Activated CD4-positive, alpha-beta T cell treated with anti-CD3 and anti-CD28 coated beads, Interleukin-2, amount 50 U/mL, for 24 hours (primary cell): ENCODE measurements at places on chromosomes 5 and 9.

DNA sequence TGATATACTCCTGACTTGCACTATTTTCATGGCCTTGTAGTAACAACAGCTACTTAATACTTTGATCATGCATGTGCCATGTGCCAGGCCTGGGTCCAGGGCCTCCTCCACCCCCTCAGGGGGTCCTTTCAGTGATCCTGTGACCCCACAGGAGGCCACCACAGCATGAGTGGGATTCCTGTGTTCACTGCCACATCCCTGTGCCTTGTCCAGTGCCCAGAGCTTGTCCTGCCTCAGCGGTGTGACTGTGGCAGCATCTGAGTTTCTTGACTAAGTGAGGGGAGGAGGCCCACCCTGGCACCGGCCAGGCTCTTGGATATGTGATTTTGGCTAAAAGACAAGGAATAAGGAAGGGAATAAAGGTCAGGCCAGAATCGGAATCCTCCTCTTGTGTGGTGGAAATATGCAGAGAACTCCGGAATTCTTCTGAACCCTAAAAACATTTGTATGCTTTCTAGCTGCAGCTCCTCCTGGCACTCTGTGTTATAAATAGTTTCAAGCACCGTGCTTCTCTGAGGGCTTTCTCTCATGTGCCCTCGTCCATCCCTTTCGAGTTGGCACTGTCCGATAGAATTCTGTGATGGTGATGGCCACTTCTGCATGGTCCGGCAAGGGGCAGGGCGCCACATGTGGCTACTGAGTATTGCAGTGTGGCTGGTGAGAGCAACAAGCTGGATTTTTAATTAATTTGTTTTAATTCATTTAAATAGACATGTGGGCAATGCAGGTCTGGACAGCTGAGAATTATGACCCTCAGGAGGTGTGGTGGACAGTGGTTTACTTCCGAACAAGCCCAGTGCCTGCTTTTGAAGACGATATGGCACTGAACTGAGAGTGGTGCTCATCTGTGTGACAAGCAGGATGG lies 31.8 kb downstream of the TENT4A start:
- no peak for DNase-seq

- DNase-seq = no peak
These were observed 1359.1 kb upstream of the CDH9 start for GRCh38 chr5:28397502-28397941.

DNA sequence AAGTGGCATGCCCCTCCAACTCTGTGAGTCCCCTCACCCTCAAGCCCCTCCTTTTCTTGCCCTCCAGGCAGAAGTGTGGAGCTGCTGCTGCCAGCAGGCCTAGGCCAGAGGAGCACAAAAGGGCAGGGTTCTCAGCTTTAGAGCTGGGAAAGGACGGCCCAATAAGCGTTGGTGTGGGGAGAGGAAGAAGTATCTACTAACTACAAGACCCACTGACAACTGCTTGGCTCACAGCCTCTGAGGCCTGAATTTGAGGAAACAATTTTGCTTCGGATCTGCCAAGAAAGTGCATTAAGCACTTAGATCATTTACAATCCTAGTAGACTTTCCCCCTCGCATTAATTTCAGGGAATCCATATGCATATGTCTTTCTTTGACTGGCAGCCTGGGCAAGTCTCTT lies 179.4 kb downstream of the SNX18 start:
- DNase-seq = no peak

DNA sequence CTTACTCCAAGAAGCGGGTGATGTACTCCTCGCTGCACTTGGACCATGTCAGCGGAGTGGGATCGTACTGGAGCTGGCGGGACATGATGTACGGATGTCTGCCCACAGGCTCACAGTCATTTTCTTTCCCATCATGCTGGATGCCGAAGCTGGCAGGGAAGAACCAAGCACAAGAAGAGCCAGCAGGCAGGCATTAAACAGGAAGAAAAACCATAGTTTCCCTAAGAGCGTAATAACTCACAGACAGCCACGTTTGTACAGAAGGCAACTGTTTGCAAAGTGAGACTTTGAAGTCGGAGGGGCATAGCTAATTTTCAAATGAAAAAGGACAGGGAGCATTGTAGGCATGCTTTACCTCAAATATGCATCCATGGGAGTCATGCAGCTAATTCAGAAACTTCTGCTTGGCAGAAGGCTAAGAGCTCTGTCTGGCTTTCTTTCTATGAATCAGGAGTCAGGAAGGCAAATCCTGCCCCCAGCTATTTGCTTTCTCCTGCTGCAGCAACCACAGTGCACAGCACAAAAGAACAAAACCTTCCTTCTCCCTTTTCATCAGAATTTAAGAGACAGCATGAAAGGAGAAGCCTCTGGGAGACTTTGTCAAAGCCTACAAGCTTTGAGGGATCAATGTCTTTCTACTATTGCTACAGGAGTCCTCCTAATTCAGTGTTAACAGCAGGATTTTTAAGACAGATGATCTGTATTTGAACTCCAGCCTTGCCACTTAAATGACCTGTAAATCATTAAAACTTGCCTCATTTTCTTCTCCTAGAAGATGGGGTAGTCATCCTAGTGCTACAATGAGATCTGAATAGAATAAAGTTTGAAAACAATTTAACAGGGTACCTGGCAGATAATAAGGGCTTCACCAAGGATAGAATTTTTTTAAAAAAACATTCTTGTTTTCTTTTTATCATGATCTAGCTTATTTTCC lies 209.1 kb downstream of the TARS1 start:
- no peak for DNase-seq

GRCh38 chr5:103355579-103355978 lies 97.0 kb downstream of the MACIR start:
- no peak for DNase-seq

DNA sequence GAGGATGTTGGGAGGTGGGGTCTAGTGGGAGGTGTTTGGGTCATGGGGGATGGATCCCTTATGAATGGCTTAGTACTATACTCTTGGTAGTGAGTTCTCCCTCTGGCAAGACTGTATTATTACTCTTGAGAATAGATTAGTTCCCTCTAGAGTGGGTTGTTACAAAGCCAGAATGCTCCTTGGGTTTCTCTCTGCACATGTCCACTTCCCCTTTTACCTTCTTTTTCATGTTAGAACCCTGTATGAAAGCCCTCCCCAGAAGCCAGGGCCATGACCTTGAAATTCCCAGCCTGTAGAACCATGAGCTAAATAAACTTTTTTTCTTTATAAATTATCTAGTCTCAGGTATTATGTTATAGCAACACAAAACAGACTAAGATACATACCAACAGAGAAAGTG lies 31.1 kb downstream of the SLC24A2 start:
- no peak for DNase-seq

DNA sequence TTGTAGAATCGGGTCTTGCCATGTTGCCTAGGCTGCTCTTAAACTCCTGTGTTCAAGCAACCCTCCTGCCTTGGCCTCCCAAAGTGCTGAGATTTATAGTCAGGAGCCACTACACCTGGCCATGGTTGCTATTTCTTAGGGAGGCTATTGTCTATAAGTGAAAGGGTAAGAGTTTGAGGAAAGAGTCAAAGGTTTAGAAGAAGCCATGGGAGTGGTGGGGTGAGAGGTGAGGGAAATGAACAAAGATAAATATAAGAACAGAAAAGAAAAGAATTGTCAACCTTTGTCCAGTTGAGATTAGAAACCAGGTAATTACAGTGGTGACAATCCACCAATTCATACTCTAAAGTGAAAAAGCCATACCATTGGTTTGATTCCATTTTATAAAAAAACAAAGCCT lies 32.6 kb upstream of the RANBP6 start:
- DNase-seq = no peak
